Left kidney (tissue), 8 donors: ENCODE measurements at places on chromosomes 7 and 10. TPM values are rescaled to one million over a fixed set of nuclear protein-coding genes. Genes with fewer than 3 reads are reported as not detected.
A peak's percentile ranks its signal among the peaks of the same experiment; 100 is the strongest.

GRCh38 chr10:68096913-68097516, 12.3 kb upstream of the MYPN start:
- no peak for DNase-seq

DNA sequence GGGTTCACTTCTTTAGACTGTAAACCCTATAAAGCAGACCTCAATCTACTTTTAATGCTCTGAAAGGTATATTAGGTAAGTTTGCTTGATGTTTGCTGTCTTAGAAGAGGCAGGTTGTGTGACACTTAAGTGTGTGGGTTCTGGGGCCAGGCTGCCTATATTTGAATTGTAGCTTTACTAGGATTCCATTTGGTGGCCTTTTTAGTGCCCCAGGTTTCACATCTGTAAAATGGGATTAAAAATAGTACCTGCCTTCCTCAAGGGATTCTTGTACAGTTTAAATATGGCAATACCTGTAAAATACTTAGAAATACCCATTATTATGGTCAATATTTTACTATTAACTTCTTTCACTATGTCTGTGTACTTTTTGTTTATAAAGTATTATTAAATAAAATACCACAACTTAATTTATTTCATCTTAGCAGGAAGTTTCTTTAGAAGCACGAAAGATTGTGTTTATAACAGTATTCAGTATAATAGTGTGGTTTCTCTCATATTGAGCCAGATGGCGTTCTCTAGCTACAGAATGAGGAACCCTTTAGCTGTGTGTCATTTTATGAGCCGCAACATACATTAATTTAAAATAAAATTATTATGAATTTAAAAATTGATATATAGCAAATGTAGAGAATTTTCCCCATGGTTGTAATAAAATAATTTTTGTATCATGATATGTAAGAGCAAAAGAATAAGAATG, 94.2 kb downstream of the CDK14 start:
- no peak for DNase-seq

DNA sequence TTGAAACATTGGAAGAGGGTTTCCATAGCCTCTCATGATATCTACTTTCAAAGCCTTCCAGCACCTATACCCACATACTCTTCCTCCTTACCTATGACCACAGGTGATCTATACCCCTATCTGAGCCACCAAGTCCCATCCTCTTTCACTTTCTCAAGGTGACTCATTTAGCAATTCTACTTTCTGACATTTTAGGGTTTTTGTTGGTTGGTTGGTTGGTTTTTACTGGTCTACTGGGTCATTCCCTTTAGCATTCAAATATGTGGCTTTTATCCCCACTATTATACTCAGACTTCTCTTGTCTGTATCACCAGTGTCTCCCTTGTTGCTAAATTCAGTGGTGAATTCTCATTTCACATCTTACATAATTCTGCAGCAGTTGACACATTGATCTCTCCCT, 130.4 kb upstream of the STEAP4 start:
- DNase-seq, result no peak

LRIT1 gene
- polyA plus RNA-seq, result not detected

DNA sequence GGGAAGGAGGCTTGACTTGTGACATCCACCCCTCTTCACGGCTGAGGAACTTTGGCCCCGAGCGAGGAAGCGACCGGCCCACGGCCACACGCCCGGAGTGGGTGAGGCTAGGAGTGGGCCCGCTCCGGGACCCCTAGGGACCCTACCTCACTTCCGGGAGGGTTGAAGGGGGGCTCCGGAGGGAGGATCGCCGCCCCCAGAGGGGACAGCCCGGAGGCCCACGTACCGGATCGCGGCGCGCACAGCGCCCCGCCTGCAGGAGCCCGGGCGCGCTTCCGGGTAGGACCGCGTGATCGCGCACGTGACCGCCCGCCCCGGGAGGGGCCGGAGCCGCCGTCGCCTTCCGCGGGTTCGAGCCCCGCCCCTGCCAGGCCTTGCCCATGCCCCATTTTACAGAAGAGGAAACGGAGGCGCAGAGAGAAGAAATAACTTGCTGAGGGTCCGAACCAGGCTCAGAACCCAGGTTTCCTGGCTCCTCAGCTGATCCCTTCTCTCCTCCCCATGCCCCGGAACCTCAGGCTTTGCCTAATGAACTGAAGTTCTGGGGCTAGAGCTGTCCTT, at the start of gene HPS1:
Gene HPS1 (minus strand): TSS at position 275 of the 561 bp plus-strand sequence. CDS start 3,695 bp downstream, outside the sequence.
- peak; percentile 62 for DNase-seq

DNA sequence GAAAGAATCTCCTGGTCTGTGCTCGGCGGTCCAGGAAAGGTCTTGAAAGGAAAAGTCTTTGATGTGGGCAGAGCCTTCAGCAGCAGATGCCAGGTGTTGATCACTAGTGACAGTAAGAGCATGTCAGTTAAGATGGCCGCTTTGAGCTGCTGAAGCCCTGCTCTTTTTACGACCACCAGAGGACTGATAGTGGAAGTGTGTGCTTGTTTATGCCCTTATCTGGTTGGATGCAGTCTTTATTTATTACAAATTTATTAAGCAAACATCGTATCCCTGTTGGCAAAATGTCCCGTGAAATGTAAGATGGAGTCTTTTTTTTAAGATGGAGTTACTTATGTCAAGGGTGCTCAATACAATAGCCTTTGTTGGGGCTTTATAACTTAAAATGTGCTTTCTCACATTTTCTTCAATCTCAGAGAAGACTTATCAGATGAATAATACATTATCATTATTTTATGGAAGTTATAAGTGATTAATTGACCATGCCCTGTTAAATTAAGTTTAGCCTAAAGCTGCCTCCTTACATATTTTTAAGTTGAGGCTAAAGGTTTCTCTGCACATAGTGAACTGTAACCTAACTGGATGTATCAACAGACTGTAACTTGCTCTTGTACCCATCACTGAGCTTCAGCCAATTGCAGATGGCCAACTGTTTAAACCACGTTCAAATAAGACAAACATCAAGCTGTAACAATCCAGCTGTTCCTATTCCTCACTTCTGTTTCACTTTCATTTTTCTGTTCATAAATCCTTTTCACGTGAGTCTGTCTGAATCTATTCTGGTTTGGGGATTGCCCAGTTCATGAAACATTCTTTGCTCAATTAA, 97.4 kb upstream of the PIK3CG start:
- no peak for DNase-seq

ELFN1 gene
- polyA plus RNA-seq, result 9.3 TPM

PRKCQ gene
- 16.5 TPM for polyA plus RNA-seq

SNCG gene
- 12.4 TPM for polyA plus RNA-seq

DNA sequence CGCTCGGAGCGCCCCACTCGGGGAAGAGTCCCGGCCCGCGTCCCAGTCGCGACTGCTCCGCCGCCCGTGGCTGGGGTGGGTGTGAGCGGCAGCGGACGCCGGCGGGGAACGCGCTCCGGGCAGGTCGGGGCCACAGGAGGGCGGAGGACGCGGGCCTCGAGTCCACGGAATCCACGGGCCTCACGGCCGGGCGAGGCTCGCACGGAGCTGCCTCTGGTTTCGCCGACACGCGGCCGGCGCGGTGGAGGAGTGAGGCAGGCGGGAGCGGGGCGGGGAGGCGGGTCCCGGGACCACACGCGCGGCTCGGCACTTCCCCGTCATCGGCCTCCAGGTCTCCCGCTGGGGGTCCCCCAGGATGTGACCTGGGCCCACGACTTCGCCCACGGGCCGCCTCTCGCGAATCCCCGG, 533 bp upstream of the NKX6-2 start:
- DNase-seq, result no peak

GRCh38 chr7:100614308-100614861, 2.0 kb downstream of the MOSPD3 start:
- DNase-seq, result no peak

GRCh38 chr7:104694710-104695109, 319.3 kb upstream of the KMT2E start:
- no peak for DNase-seq

MPP7 gene
- polyA plus RNA-seq, result 8.8 TPM

GRCh38 chr10:5958077-5958476, 19.3 kb downstream of the IL15RA start:
- DNase-seq, result no peak

- no peak for DNase-seq
Observed at GRCh38 chr7:1706381-1706720, 36.3 kb downstream of the ELFN1 start.

SLC25A28 gene
- 45.7 TPM for polyA plus RNA-seq

LIPJ gene
- polyA plus RNA-seq, result 0.10 TPM

CUZD1 gene
- 2.1 TPM for polyA plus RNA-seq

- peak; percentile 42 for DNase-seq
Observed at GRCh38 chr7:105141068-105141467, 127.1 kb downstream of the KMT2E start.

DNA sequence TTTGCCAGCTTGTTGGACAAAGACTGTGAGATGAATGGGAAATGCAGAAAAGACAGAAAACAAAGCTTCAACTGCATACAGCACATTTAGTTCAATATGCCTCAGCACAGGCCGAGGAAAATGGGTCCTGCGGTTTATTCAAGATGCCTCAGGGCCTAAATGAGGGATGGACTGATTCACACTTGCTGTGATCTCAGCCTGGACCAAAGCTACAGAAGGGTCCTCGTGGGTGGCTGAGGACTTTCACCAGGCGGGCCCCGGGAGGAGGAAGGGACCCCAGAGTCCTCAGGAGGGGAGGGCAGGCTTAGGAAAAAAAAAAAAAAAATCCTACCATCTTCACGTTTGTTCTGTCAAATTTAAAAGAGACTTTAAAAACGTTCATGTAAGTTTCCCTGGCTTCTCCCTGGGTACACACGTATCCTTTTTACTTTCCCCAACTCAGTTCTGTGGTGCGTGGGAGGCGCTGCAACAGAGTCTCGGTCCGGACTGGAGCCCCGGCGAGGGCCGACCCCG, 624 bp upstream of the ZNF783 start:
- DNase-seq, result no peak

DNA sequence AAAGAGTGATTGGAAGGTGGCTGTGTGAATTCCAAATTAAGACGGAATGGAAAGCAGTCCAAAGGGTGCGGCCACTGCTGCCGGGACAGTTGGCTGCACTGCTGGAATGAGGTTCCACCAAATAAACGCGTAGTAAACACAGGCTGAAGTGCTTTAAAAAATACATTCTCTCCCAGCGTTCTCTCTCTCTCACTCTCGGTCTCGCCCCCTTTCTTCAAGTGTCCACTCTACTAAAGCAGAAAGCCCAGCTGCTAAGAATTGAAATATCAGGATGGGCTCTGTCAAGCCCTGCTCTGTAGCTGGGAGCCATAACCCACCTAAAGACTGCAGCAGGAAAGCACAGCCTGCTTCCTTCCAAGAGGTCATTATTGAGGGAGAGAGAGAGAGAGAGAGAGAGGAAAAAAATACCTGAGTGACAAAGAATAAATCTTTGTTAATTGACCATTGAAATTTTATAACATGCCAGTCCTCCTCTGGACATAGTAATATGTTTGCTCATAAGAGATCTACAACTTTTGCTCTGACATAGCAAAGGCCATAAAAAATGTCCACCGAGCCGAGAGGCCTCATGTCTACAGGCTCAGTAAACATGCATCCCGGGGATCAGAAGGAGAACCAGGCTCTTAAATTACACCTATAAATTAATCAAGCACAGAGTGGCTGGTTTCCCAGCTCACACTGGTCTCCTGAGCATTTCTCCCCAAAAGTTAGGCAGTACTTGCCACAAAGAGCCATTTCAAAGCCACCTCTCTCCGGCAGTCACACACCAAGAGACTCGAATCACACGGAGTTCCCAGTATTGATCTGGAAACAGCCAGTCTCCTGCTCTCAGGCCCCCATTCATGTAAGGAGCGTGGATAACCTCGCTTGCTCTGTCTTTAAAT, 72.8 kb downstream of the FGFR2 start:
- peak; percentile 79 for DNase-seq

DNA sequence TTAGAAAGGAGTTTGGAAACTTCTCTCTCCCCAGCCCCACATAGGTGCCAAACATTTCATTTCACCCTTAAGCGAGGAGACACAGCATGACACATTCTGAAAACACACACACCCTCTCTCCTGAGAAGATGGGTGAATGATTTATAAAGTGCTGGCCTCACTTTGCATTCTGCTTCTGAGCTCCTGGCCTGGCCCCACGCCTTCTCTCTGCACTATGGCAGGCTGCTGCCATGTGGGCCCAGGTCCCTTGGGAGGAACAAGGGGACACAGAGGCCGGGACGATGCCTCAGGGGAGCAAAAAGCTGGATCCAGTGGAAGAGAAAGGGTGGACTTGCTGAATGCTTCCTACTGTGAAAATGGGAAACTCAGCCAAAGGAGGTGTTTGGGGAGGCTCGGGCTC, 56.0 kb downstream of the CPXM2 start:
- DNase-seq, result no peak

GRCh38 chr10:33320288-33320687, 14.2 kb downstream of the NRP1 start:
- no peak for DNase-seq

GRCh38 chr7:110521357-110521911, 569.5 kb upstream of the LRRN3 start:
- no peak for DNase-seq

FBXO24 gene
- polyA plus RNA-seq, result 2.6 TPM

HKDC1 gene
- 15.3 TPM for polyA plus RNA-seq

GIMAP8 gene
- 8.0 TPM for polyA plus RNA-seq

- no peak for DNase-seq
Observed at GRCh38 chr7:45976485-45976856, 55.4 kb upstream of the IGFBP3 start.

DNA sequence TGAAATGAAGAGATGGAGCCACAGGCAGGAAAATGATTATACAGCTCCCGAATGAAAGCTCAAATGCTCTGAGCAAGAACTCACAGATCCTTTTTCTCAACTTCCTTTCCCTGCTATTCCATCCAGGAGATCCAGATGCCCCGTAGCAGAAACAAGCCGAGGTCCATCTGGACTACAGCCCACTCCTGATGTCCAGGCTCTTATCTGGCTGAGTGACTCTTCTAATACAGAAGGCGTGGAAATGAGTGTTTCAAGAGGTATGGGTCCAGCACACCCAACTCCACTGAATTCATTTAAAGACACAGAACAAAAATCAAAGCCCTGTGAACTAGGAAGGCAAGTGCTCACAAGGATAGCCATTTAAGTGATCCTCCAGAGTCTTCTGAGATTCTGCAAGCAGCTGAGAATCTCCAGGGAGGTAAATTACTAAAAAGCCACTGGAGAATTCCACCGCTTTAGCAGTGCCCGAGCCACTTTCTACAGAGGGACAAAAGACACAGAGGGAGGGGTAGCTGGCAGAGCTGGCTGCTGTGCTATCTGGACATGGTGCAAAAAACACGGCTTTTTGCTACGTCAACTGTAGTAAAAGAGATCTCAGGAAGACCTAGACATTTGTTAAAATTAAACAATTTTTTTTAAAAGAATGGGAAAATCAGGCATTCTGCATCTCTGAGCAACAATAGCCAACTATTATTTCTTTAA, 24.5 kb downstream of the FAM171A1 start:
- no peak for DNase-seq

DNA sequence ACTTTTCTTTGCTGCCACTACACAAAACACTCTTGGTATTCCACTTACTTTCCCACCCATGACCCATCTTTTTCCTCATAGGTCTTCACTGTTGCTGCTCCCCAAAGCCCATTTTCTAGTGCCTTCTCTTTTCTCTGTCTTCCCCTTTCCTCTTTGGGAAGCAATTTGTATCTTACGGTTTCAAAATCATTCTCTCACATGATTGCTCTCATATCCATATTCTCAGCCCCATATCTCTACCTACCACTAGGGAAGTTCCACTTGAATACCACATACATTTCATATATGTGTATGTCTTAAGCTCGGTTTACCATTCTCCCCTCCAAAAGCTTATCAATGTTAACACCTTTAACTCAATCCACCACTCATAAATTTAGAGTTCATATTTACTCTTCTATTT, 3.2 kb upstream of the UBE2D1 start:
- no peak for DNase-seq

GRCh38 chr10:97089209-97089870, 96.4 kb downstream of the SLIT1 start:
- no peak for DNase-seq

- DNase-seq, result no peak
Observed at GRCh38 chr7:140684066-140684950, 11.6 kb downstream of the ADCK2 start.
